Fibroblast of skin of scalp (primary cell): ENCODE measurements at places on chromosomes 12 and 14.

DNA sequence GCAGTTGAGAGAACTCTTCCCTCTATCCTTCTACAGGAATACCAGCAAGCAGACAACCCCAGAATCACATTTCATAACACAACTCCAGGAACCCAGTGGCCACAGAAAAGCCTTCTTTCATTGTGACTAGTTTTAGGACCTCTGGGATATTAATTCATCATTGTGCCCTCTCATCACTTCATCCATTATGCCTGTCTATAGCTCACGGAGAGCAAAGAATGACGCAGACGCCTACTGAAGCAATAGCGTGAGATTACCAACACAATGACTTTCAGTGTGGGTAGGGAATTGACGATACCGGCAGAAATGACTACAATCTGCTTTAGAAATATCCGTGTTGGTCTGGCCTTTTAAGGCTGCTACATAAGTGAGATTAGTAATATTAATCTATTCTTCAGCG lies 158.1 kb upstream of the FOXG1 start:
- peak; percentile 1 for DNase-seq

GRCh38 chr14:100547633-100548294 lies 39.5 kb downstream of the BEGAIN start:
- peak; percentile 54 for DNase-seq

- no peak for DNase-seq
These were observed 1291.6 kb downstream of the FSCB start for GRCh38 chr14:43215524-43215923.

- DNase-seq: no peak
These were observed 11.6 kb downstream of the IFT81 start for GRCh38 chr12:110135806-110136205.

GRCh38 chr14:68392393-68393141 lies 400.3 kb downstream of the ZFP36L1 start:
- DNase-seq: no peak

GRCh38 chr14:92900660-92901059 lies 22.3 kb upstream of the CHGA start:
- no peak for DNase-seq
